ENCODE measurements at places on chromosomes 11 and 22.
A peak's percentile ranks its signal among the peaks of the same experiment; 100 is the strongest.

DNA sequence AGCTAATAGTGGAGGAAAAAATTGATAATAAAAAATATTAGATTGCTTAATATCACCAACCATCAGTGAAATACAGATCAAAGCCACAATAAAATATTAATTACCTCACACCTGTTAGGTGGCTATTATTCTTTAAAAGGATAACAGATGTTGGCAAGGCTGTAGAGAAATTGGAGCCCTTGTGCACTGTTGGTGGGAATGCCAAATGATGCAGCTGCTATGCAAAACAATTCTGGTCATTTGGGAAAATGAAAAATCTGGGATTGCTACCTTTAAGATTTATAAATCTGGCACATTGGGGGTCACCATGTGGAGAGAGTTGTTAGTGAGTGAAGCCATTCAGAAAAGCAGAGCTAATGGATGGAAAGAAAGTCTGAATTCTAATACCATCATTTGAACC is 143.4 kb downstream of the FCHSD2 start:
- DNase-seq: no peak

DNA sequence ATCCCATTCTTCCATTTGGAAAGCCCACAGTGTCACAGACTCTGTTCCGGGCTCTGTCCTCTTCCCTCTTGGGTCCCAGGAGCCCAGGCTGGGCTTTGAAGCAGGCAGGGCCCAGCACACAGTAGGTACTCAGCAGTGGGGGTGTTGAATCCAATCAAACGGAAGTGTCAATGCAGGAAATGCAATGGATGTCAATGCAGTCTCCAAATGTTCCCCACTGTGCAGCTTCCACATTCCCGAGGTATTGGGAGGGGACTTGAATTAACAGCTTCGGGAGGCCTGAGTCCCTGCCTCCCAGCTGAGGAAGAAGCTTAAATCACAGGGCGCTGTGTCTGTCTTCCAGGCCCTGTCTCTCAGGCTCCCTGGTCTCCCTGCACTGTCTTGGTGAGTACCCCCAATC is 21.8 kb upstream of the SMIM35 start:
- no peak for DNase-seq

DNA sequence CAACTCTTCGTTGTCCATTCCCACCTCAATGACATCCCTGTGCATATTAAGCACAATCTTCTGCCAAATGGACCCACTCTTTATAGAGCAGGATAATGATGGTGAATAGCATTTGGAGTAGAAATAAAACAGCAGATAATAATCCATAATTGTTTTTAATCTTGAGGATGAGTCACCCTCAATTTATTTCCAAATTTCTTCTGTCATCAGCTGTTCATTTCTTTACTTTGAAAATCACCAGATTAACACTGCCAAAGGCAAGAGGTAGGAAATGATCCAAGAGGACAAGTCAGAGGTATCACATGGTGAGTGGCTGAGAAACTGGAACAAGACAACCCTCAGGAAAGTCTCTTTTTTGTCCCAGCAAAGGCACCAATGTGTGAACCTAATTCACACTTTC is 7.3 kb upstream of the AMBRA1 start:
- no peak for DNase-seq

GRCh38 chr11:102577723-102578122 is 47.2 kb upstream of the MMP7 start:
- DNase-seq: no peak

DNA sequence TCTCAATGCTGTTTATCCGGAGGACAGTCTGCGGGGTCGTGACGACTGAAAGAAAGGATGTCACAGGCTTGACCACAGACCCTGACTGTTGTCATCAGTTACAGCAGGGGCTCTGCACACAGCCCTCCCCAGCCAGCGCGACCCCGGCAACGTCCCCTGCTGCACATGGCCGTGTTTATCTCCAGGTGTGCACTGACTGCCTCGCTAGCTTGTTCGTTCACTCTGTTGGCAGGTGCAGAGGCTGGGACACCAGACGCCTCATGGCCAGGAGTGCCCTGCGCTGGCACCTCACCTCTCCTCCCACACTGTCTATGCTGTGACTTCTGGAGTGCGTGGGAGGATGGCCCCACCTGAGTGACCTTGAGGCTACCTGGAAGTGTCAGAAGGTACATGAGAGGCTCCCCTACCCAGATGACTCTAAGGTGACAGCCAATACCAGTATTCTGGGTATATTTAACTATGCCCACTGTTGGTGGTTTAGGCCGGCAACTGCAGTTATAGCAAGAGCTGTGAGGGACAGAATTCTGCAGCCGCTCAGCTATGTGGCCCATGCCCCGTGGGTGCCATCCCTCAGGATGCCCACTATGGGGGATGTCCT is 12.2 kb downstream of the MRPL21 start:
- no peak for DNase-seq

- no peak for DNase-seq
Observed at GRCh38 chr11:32391956-32392553, 43.3 kb downstream of the WT1 start.

DNA sequence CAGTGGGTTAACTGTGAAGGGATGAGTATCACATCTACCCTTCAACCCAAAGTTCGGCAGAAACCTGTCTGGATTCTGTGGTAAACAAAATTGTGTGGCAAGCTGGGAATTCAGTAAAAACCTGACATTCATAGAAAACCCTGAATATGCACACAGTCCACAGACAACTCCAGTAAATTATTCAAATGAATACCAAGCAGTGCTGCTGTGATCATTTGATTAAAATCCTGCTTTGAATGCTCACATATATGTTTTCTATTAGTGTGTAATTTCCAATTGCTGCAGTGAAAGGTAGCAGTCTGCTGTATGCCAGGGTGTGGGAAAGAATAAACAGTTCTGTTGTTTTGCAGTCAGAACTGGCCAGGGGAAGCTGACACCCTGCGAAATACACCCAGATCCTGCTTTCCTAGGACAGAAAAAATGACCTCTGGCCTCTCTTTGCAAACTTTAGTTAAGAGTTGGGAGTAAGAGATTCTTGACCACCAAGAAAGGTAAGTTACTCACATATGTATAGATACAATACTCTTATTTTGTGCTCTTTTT is 217.8 kb downstream of the FAM76B start:
- DNase-seq: no peak

DNA sequence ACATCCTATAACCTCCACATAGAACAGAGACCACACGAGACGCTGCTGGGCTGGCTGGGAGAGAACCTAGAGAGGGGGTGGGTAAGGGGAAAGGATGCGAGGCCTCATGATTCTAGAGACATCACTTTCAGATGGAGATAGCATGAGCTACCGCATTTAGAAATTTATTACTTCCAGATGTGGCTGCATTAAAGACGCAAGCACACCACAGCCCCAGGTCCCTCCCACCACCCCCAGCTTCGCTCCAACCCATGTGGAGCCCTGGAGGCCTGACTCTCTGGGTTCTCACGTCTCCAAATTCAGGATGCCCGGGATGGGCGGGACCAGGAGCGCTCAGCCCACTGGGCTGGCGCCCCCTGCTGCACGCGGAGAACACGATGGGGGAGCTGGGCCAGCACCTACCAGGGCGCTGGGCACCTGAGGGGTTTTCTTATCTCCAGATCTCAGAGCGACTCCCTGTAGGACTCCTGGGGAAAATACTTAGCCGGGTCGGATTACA is 13.6 kb downstream of the MRPL21 start:
- no peak for DNase-seq

- DNase-seq: no peak
Observed at GRCh38 chr11:74025467-74026166, 16.7 kb upstream of the UCP3 start.

GRCh38 chr11:12421386-12421785 is 44.0 kb downstream of the PARVA start:
- no peak for DNase-seq

DNA sequence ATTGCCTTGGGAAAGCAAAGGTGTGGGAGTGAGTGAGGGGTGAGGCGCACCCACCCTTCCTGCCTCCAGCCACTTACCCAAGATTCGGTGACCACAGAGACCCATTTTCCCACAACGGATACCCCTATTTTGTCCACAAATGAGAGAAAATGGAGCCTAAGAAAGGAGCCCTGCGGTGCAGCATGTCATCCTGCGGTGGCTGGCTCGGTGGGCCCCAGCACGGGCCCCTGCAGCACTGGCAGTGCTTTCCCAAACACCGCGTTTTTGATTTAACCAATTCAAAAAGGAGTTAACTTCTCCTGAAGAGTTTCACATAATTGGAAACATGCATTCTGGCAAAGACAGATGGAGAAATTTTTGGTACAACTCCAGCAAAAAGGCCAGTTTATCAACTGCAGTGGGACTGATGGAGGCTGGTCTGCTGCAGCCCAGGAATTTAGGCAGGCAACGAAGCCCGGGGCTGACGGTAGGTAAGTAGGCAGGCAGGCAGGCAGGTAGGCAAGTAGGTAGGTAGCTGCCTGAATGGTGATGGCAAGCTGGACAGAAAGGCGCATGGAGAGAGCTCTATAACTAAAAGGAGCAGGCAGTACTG is 84.2 kb downstream of the FDX1 start:
- no peak for DNase-seq

DNA sequence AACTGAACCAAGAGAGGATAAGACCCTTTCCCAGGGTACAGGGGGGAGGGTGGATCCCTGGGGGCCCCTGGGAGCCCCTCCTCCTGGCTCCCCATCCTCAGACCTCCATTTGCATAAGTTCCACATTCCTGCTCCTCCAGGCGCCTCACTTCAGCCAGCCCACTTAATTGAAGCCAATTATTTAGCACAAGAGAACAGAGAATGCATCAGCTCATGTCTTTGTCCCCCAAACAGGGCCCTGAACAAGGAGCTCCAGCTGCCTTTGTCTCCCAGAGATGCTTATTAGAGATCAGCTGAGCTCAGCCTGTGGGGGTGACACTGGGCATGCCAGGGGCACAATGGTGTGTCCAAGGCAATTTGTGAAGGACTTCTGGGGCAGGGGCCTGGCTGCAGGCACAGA is 89.9 kb upstream of the PRDM11 start:
- no peak for DNase-seq

DNA sequence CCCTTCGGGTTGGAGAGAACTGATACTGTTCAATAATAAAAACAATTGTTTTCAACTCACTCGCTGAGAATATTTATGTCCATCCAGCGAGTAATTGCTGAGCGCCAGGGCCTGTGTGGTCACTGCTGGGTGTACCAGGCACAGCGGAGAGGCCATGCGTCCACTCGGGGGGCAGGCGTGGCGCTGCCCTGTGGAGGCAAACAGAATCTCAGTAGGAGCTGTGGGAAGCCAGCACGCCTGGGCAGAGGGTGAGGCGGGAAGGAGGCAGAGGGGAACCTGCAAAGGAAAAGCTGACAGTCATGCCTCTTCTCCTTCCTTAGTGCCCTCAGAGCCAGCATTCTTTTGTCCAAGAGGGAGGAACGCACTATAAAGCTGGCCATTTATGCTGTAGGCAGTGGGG is 11.4 kb downstream of the GLB1L3 start:
- no peak for DNase-seq

DNA sequence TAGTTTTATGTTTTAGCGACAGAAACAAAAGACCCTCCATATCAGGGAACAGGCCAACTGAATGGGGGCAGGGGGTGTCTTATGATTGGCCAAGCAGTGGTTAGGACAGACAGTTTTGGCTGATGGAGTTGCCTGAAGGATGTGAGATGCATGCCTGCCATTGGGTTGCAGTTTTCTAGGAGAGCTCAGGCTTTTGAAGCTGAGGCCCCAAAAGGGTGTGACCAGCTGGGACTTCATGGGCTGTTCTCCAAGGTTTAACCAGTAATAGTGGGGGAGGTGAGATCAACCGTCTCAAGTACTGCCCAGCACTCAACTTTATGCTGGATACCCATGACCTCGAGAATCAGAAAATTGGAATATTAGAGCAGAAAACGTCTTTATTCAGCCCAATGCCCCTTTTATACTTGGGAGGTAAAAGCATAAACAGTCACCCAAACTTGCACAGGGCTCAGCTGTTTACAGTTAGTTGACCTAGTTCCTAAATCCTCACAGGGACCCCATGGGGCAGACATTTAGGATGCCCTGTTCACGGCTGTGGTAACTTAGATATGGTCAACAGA is 13.5 kb downstream of the DTX4 start:
- DNase-seq: peak; percentile 25

GRCh38 chr11:33912405-33913361 is 20.8 kb upstream of the LMO2 start:
- DNase-seq: peak; percentile 22

- no peak for DNase-seq
Observed at GRCh38 chr22:44520465-44521094, 22.5 kb upstream of the RTL6 start.

DNA sequence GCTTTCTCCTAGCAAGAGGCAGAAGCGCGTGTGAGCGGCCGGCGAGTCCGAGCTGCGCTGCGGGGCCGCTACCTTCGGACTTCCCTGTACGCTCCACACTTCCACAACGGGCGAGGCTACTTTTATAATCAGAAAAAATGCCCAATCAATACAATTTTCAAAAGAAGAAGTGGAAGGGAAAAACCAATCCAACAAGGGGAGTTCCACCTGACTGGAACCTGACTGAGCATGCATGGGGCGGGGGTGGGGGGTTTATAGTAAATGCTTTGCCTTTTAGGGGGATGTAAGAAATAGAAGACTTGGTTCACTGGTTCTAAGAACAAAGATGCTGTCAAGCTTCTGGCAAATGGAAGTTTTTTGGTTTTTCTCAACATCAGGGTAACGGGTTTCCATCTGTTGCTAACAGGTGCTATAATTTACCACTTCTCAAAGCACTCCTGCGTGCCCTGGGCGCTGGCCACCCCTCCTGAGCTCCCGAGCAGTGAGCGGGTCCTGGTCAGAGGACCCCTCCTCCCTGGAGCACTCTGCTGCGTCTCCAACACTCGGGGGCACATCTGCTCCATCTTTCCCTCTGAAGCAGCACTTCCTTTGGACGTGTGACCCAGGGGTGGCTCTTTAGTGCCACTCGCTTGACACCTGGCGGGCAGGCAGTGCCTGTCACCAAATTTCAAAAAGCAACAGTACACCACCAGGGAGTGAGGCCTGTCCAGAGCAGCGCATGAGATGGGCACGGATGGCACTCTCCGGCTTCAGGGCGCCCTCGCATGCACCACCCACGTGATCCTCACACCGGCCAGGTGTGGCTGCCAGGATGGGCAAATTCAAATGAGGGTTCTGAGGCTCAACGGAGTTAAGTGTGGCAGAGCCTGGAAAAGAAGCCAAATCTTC is 21.6 kb upstream of the BID start:
- DNase-seq: no peak

GRCh38 chr11:126853732-126854131 is 146.8 kb downstream of the KIRREL3 start:
- no peak for DNase-seq

- DNase-seq: no peak
Observed at GRCh38 chr11:34507610-34508009, 6.0 kb downstream of the ELF5 start.

Measured in LoVo (cell line).